ENCODE measurements at places on chromosomes 1 and 21.

- DNase-seq: no peak
Measured at GRCh38 chr1:168300626-168301025, 19.9 kb downstream of the TBX19 start.

GRCh38 chr1:162389971-162390370, 8.4 kb downstream of the C1orf226 start:
- no peak for DNase-seq

DNA sequence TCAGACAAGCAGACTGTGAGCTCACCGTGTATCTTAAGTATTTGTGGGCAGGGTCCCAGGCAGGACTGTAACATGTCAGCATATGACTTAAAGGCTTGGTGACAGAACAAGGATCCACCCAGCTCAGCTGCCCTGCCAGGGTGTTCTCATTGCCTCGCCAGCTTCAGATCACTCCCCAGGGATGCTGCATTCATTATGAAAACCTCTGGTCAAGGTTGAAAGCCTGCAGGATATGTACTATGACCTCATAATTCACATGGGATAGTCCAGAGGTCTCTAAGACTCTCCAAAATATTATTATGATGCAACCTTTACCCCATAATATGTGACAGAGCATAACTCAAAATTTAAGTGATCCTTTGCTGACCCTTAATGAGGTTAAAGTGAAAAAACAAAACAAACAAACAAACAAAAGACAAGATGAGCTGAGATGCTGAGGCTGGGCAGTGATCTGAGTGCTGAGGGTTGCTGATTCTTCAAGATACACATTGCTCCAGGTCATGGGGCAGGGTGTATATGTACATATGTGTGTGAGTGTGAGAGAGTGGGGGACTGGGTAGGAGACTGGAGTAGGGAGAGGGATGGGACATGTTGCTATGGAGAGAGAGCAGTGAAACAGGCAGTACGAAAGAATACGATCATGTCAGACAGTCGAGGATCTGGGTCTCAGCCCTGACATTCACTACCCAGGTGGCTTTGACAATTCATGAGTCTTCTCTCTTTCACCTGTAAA, 98.8 kb upstream of the DUSP10 start:
- DNase-seq: peak; percentile 23

DNA sequence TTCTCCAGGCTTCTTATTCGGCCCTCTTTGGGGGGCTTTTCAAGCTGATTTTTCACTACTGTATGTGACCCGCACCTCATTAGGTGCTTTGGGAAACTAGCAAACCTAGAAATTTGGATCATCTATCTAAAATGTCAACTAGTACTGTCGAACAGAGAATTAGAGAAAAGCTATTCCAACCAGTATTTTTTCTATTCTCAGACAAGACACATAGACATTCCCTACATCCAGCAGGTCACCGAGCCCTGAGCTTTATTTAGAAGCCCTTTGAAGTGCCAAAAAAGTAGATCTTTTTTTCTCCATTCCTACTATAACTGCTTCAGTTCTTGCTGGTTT, 310 bp upstream of the SSR2 start:
- DNase-seq: no peak

- peak; percentile 42 for DNase-seq
Measured at GRCh38 chr1:116392717-116393404, 19.8 kb downstream of the ATP1A1 start.

All from GM03348 (cell line).